ENCODE measurements at places on chromosomes 11 and 22.

- DNase-seq, result no peak
Observed at GRCh38 chr11:64316672-64317324, 561 bp downstream of the TRMT112 start.

- DNase-seq, result no peak
Observed at GRCh38 chr11:57379732-57380131, 1.2 kb downstream of the PRG3 start.

- DNase-seq, result no peak
Observed at GRCh38 chr11:13169709-13170108, 107.9 kb upstream of the BMAL1 start.

GRCh38 chr11:130804306-130805076, 111.8 kb downstream of the SNX19 start:
- no peak for DNase-seq

All from hypothalamus (tissue), 51 donors.